Liver (tissue), 10 donors: ENCODE measurements at places on chromosomes 12 and 14.

GRCh38 chr14:61780125-61780524 is 17.9 kb downstream of the SNAPC1 start:
- no peak for DNase-seq

DNA sequence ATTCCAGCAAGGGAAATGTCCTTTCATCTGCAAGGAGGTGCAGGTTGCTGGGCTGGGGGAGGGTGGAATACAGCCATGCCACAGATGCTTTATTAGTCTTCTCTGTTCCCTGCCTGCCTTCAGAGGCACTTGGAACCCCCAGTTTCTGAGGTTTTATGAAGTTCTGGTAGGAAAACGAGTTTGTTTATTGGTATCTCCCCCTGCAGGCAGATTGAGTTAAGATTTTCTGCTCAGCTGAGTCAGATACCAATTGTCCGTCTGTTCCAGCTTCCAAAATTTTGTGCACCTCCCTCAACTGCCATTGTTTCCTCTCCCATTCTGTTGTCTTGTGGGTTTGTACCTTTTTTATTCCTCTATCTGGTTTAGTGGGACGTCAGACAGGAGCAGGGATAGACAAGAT is 155.6 kb downstream of the ETV6 start:
- DNase-seq: no peak

- no peak for DNase-seq
Measured at GRCh38 chr12:28855761-28856310, 293.2 kb upstream of the FAR2 start.

DNA sequence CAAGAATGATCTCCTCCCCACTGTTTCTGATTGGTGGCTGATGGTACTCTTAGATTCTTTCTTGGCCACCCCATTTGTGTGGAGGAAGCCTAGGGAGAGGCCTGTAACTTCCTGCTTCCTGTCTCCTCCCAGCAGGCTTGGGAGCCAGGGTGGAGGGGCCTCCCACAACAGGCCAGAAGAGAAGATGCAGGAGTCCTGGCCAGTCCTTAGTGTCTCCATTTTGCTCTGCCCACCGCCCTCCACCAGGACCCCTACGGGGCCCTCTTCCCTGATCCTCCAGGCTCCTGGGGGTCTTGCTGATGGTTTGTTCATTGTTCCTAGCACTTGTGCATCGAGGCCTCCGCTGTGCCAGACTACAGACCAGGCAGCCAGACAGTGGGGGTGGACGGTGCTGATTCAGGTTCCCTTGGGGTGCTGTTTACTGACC is 6.8 kb downstream of the TSPAN9 start:
- no peak for DNase-seq

GRCh38 chr12:95102916-95103671 is 29.7 kb upstream of the NR2C1 start:
- DNase-seq: no peak
